ENCODE measurements at places on chromosomes 3 and 15.

- DNase-seq: no peak
These were observed 5.4 kb downstream of the TRH start for GRCh38 chr3:129979905-129980304.

- DNase-seq: no peak
These were observed 48.0 kb upstream of the TPRG1 start for GRCh38 chr3:189123595-189124387.

DNA sequence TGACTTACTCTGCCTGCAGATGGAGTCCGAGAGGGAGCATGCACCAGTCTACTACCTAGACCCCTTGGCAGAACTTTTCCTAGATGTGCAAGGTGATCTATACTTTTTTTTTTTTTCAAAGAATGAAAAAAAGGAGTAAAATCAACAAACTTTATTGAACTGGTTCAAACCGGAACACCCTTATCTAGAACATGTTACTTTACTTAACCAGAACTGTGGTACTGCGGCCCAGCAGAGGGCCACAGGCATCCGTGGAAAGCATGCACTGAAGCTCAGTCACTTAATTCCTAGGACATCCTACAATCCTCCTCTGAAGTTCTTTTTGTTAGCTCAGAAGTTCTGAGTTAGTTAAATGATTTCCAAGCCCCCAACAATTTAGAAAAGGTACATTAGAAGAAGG, 21.6 kb downstream of the CHAC1 start:
- DNase-seq: no peak

DNA sequence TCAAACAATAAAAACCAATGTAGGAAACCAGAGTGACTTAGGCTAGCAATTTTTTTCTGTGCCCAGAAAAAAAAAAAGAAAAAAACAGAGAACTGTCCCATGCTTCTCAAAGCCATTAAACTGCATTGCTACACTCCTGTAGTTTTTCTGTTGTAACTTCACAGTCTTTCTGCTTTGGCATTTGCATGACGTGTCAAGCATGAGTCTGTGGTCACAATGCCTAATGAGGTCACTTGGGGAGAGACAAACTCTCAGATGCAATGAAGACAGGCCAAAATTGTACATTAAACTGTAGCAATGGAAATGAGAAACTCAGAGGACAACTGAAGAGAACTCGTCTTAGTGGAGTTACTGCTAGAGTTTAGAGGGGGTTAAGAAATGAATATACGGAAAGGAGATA, 30.8 kb downstream of the CCDC80 start:
- no peak for DNase-seq

- DNase-seq: no peak
These were observed 336.9 kb downstream of the SLC9A9 start for GRCh38 chr3:143511174-143511879.

DNA sequence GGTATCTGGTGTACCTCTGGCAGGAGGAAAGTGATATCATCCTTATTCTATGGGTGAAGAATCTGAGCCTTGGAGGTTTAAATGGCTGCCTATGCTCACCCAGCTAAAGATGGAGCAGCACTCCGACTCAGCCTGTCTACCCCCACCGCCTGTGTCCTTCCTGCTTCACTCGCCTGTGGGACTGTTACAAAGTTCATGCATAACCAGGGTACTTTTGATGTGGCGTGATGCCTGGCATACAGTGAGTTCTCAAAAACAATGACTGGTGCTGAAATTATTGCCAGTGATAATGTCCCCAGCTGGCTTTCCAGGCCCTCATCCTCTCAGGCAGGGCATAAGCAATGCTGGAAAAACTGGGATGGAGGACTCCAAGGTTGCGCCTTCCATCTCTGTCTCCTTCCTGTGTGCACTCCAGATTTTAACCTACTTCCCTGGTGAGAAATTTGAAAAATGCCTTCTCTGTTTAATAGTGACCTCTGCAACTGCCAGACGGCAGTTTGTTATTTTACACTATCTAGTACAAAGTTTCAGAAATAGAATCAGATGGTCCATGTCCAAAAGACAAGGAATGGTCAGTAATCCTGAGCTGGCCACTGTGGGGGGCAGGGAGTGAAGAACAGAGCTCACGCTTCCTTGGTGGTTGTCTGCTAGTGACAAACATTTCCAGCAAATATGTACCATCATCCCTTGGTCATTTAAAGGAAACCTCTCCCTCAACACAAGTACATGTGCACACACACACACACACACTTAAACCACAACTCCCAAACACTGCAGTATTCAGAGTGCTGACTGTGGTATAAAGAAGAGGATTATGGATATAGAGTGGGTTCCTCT, 86.5 kb upstream of the NMNAT3 start:
- DNase-seq: no peak

- DNase-seq: peak; percentile 76
These were observed 17.6 kb upstream of the CYP11A1 start for GRCh38 chr15:74384881-74385643.

- no peak for DNase-seq
These were observed 165.0 kb downstream of the PDZRN3 start for GRCh38 chr3:73459711-73460110.

- peak; percentile 51 for DNase-seq
These were observed at the start of gene SV2B for GRCh38 chr15:91099995-91100813. Gene SV2B (plus strand): TSS chr15:91100257. CDS start chr15:91226264, 126,007 bp downstream.

DNA sequence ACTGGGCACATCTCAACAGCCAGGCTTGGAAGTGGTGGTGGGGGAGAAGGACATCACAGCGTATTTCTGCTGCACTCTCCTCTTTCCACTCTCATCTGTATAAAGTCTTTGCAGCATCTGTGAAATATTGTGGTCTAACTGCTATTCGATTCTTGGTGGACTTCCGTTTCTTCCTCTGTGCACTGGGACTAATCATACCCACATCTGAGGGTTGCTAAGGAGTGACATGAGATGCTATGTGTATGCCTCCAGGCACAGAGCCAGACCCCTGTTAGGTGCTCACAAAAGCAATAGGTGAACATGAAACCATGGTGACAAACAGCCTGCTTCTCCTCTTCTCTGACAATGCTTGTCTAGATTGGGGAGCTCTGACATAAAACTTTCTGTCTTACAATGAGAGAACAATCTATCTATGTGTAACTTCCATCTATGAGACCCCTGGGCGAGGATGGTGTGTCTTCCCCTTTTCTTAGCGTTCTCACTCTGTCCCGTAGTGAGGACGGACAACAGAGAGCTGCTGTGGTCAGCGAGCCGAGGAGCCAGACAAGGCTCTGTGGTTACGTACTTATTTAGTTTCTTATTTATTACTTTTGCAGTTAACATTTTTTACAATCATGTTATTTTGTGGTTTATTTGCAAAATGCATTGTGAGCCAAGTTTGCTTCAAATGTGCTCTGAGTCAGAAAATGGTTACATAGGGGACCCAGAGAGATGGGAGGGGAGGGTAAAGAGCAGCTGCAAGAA, 196.7 kb upstream of the TPRG1 start:
- DNase-seq: peak; percentile 50

GRCh38 chr3:132488151-132488550, 70.8 kb downstream of the DNAJC13 start:
- DNase-seq: no peak

GRCh38 chr3:73623346-73623745, 1.4 kb downstream of the PDZRN3 start:
- no peak for DNase-seq

GRCh38 chr3:197135212-197135611, 105.6 kb upstream of the MELTF start:
- DNase-seq: no peak

DNA sequence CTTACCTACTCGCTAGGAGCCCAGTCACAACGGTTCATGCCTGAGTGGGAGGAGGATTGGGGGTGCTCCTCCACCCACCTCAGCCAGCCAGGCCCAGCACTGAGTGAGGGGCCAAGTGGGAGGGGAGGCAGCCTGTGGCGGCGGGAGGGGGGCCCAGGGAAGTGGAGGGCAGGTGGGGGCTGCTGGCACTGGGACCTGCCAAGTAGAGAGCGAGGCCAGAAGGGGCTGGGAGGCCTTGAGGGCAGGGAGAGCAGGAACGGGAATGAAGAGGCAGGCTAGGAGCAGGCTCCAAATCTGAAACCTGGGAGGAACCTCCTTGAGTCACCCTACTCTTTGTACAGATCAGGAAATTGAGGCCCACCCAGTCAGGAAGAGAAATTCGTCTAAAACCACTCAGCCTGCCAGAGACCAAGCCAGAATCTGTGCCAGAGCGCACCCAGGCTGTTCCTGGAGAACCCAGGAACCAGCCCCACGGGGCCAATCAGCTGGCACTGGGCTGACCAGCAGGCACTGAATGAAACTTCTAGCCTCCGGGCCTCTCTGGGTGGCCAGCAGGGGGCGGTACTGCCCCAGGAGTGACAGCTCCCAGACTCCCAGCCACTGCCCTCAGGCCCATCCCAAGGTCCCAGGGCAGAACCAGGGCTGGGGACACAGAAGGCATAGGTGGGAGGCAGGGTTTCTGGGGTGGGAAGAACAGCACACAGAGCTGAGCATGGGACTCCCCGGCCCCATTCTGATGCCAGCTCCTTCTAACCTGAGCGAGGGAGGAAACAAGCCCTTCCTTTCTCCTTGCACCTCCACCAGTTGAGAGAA, 14.8 kb upstream of the CYP11A1 start:
- peak; percentile 90 for DNase-seq

GRCh38 chr15:38597219-38597800, 32.7 kb upstream of the RASGRP1 start:
- DNase-seq: no peak

- DNase-seq: no peak
These were observed 112.3 kb downstream of the P3H2 start for GRCh38 chr3:190008432-190008831.

DNA sequence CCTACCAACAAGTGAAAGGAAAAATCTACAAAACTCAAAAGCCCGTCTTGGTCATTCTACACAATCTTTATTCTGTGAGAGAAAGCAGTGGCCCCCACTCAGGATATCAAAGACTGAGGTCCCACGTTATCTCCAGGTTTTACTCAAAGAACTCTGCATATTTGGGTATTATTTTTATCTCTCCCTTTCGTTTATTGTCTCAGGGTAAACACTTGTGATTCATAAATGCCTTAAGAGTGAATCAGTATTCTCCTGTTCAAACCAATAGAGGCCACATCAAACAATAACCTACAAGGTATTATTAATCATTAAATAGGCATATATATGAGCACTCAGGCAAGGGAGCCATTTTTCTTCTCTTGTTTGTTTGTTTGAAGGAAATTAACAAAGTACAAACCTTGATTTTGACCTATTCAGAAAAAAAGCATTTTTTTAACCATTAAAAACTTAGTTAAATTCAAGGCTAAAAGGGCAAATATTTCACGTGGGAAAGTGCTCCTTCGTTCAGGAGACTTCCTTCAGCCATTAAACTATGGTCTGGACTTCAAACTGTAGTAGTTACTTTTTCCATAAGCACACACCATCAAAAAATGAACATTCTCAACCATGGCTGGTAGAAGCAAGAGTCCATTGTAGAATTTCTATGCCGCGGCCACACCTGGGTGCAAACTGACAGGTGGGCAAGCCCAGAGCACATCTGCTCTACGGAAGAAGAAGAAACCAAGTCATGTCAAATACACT, 13.9 kb upstream of the HES1 start:
- no peak for DNase-seq

DNA sequence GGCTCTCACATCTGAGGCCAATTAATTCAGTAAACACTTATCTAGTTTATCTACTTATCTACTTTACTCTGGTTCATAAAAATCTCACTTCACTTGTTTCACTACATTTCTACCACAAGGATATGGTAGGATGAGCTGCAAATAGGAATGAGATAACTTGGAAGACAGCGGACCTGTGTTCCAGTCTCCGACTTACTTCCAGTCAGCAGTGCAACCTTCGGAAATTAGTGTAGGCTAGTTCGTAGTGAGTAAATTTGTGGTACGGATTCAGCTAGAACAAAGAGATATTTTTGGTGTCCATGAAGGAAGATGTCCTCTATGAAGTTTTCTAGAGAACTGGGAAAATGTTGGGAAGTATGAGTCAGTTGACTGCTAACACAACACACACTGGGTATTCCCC, 66.3 kb downstream of the TPRG1 start:
- no peak for DNase-seq

GRCh38 chr3:4793311-4793710, 185.9 kb upstream of the BHLHE40 start:
- no peak for DNase-seq

DNA sequence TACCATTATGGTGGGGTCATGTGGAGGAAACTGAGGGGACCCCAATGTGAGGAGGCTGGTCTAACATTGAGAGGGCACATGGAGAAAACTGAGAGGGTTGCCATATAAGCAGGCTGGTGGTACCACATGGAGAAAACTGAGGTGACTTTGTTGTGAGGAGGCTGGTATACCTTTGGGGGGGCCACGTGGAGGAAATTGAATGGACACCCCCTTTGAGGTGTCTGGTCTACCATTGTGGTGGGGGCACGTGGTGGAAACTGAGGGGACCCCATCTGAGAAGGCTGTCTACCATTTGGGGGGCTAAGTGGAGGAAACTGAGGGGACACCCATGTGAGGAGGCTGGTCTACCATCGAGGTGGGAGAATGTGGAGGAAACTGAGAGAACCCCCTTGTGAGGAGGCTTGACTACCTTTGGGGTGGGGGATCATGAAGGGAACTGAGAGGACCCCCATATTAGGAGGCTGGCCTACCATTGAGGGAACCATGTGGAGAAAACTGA, 163.8 kb downstream of the FBLN2 start:
- no peak for DNase-seq

DNA sequence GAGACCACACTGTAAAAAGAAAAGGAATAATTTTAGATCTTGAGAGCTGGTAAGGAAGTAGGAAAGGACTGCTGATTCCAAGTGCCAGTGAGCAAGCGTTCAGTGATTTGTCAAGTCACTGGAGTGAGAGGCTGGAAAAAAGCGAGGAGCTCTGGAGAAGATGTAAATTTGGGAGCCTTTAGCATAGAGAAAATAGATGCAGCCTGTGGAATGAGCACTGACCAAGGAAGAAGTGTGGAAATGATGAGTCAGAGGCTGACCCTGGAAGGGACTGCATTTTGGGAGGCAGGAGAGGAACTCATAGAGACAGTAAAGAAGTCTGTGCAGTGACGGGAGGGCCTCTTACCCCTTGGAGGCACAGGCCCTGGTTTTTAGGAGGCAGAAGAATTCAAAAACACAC, 17.1 kb upstream of the ABTB1 start:
- DNase-seq: no peak

DNA sequence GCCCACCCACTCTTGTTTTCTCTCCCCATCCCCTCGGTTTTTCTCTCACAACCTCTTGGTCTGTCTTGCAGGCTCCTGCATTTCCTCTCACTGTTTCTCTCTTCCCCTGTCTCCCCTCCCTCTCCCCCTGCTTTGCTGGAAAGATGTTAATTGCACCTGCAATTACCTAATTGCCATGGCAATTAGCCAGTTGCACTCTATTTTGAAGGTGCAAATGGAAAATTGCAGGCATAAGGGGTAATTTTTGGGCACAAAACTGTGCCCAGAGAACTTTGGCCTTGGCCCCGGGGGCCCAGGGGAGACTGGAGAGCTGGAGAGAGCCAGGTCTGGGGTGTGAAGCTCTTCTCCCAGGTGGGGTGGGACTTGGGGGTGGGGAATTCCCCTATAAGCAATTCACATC, 164.5 kb upstream of the TLE3 start:
- DNase-seq: no peak

DNA sequence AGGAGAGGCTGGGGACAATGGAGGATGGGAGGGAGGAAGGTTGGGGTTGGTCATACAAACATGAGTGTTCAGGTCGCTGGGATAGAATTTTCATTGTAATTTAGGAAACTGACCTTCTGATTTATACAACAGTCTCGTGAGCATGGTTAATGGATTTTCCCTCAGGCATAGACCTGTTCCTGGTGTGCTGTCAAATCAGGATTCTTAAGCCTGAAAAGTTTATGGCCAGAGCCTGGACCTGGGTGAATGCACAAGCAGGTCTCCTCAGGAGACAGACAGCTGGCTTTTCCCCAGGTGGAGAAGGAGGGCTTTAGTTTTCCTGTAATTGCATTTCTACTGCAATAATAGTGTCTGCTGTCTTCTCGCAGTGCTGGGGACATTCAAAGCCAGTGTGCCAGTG, 338.0 kb downstream of the SHQ1 start:
- no peak for DNase-seq

Measured in activated CD4-positive, alpha-beta T cell treated with anti-CD3 and anti-CD28 coated beads, Interleukin-2, Interleukin-6, amounts not matched to agents 100 ng/mL and 50 ng/mL, durations not matched to agents 16 hours and 8 hours (primary cell).